ENCODE measurements at places on chromosomes 4 and X.

DNA sequence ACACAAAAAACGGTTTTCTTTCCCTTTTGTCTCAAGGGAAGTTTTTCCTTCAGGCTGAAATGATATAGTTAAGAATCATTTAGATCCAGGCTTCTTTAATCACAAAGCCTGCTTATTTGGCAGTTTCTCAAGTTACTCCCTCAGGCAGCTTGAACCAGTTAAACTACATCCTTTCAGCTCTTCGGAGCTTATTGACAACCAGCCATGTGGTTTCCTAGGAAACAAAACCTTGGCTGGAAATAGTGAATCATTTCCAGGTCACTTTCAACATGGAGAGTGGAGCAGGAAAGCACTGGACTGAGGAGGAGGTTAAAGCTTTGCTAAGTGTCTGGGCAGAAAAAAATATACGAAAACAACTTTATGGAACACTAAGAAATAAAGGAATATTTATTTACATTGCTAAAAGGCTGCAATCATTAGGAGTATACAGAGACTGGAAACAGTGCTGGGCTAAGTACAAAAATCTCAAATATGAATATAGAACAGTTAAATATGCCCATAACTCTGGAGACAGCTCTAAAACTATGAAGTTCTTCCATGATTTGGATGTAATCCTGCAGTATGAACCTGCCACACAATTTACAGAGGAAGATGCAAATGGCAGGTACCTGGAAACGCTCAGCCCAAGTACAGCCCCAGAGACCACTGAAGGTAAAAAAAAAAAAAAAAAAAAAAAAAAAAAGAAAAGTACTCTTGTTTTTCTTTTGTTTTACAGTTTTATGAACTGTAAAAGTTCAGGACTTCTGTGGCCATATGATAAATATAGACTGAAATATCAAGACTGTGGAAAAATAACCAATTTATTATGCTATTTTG is 23.2 kb upstream of the AASDH start:
- peak; percentile 52 for DNase-seq

GRCh38 chr4:80090090-80090489 is 17.1 kb upstream of the ANTXR2 start:
- no peak for DNase-seq

GRCh38 chrX:7147978-7148854 is at the start of gene PUDP:
Gene PUDP (minus strand): TSS chrX:7148153. CDS start chrX:7148113, 40 bp downstream.
- DNase-seq = peak; percentile 87

DNA sequence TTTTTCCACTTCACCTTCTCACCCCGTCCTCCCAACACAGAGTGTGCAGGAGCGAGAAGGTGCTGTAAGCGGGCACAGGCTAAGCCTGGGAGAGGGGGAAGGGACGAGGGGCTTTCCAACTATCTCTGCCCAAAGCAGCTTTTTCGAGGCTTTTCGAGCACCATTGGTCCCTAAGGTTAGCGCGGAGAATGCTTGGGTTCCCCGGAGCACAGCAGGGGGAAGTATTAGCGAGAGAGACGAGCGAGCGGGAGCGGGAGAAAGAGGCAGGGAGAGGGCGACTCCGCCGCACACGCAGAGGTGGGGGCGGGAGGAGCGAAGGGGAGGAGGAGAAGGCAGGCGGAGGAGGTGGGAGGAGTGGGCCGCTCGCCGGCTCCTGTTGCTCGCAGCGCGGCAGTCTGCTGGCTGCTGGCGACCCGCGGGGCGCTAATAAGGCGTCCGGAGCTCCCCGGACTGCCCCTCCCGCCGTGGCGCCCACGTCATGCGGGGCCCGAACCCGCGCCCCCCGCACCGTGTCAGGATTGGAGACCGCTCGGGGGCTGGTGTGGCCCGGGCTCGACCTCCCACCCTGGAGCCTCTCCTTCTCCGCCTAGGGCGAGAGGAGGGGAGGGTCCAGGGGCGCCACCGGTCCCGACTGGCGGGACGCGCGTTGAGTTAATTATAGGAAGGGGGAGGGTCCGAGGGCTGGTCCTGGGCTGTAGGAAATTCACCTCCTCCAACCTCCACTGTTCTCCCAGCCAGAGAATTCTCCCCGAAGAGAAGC is at the start of gene ADAMTS3:
Gene ADAMTS3 (minus strand): TSS at position 263 of the 760 bp plus-strand sequence. CDS start 459 bp downstream, outside the sequence.
- no peak for DNase-seq

DNA sequence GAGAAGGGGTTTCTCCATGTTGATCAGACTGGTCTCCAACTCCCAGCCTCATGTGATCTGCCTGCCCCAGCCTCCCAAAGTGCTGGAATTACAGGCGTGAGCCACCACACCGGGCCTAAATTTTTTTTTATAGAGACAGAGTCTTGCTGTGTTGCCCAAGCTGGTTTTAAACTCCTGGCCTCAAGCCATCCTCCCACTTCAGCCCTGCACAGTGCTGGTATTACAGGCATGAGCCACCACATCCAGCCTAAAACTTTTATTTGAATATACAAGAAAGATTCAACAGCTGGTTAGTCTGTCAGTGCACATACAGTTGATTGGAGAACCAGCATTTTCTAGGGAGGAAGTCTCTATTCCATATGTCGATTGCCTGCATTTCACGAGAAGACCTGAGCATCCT is 91.2 kb downstream of the LRP2BP start:
- no peak for DNase-seq

GRCh38 chr4:3219761-3220475 is 29.0 kb upstream of the MSANTD1 start:
- DNase-seq = no peak

GRCh38 chrX:153802513-153803045 is 8.1 kb downstream of the SSR4 start:
- no peak for DNase-seq

All from Caco-2 (cell line).